ENCODE measurements at places on chromosomes 3 and 15.

- DNase-seq, result no peak
Measured at GRCh38 chr3:127758013-127758412, 64.3 kb downstream of the MGLL start.

DNA sequence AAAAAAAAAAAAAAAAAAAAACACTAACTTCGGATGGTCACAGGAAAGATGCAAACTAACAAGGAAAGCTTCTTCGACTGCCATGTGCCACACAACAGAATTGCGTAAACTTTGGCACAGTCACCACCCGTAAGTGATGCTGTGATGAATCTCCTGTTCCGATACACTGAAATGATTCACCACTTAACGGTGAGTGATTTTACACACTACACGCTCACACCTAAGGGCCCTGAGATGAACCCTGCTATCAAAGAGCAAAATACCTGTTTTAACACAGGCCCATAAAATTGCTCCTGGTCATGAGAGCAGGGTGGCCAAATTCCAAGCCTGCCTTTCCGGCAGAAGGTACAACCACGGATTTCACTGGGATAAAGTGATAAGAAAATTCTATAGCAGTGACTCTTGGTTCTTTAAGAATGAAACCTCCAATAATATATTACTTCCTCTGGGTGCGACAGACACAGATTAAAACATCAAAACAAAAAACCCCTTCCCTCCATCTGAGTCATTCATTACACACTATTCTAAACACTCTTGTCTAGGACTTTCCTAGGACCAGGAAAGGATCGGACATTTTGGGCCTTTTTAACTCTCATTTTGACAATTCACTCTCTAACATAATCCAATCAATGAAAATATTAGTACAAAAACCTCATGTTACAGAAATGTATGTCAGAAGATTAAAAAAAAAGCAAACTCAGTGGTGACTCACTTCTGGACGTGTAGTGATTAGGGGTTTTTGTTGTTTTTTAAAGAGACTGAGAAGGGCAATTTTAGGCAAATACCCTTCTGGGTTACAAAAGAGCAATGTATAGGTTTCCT is 28.3 kb downstream of the LRIG1 start:
- DNase-seq, result peak; percentile 60

- no peak for DNase-seq
Measured at GRCh38 chr3:89058371-89058770, 49.0 kb upstream of the EPHA3 start.

DNA sequence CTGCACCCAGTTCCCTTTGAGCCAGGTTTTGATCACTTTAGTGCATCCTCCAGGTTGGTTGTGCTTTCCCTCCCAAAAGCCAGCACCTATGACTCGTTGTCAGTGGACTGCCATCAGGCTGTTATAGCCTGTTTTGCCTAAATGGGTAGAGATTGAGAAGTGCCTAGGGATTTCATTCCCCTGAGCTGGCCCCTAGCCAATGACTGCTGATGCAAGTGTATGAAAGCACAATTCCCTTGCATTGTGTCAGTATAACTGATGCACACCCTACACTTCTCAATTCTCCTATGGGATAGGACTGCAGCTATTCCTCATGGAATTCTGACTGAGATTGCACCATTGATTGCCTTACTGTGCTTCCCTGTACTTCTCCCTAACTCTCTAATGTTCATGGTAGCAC is 102.1 kb upstream of the ARPP21 start:
- no peak for DNase-seq

DNA sequence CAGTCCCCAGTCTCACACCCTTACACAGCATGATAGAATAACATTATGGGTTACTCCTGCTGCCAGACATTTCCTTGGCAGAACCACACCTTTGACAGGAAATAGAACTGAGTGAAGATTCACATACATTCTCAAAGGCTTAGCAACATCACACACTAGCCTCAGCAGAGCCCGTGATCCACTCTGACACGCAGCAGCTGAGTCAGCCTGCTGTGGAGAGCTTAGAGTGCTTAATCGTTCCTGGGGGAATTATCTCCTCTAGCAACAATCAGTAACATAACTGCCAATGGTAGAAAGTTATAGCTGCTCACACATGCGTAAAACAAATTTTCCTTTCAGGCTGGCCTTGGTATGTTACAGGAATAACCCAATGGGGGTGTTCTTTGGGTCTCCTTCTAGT is 382.1 kb downstream of the GAP43 start:
- DNase-seq, result no peak
